Activated CD4-positive, alpha-beta T cell treated with anti-CD3 and anti-CD28 coated beads, Interleukin-2, amount 50 U/mL, for 4 hours (primary cell): ENCODE measurements at places on chromosomes 5 and 9.

GRCh38 chr5:150662731-150663516 lies 1.9 kb downstream of the MYOZ3 start:
- no peak for DNase-seq

GRCh38 chr5:178535299-178536175 lies 54.7 kb downstream of the COL23A1 start:
- DNase-seq, result no peak

- no peak for DNase-seq
These were observed 872.3 kb downstream of the MAT2B start for GRCh38 chr5:164377746-164378145.

DNA sequence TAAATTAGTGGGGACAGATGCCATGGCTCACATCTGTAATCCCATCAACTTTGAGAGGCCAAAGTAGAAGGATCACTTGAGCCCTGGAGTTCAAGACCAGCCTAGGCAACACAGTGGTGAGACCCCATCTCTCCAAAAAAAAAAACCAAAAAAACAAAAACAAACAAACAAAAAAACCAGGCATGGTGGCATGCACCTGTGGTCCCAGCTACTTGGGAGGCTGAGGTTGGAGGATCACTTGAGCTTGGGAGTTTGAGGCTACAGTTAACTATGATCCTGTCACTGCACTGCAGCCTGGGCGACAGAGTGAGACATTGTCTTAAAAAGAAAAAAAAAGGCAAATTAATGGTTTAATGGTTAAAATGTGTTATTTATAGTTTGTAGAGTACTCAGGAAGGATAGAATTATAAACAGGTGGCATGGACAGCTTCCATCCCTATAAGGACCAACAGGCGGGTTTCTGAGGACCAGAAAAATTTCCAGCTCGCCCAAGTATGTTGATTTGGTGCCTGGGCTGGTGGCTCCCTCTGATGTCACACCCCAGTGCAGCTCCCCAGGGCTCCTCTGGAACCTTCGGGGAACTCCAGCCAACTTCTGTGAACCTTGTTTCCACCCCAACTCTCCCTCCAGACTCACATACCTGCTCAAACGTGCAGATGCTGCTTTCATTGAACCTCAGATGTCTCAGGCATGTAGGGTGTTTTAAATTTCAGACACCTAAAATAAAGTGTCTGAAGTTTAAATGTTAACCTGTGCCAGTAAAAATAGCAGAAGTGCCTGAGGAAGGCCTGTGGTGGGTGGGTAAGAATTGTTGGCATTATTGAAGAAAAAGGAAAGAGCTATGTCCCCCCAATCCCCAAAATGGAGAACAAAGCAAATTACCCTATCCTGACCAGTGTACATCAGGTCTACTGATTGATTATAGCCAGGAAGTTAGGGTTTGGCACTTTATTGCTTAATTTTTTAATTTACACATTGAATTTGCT lies 69.0 kb downstream of the TRIO start:
- no peak for DNase-seq

DNA sequence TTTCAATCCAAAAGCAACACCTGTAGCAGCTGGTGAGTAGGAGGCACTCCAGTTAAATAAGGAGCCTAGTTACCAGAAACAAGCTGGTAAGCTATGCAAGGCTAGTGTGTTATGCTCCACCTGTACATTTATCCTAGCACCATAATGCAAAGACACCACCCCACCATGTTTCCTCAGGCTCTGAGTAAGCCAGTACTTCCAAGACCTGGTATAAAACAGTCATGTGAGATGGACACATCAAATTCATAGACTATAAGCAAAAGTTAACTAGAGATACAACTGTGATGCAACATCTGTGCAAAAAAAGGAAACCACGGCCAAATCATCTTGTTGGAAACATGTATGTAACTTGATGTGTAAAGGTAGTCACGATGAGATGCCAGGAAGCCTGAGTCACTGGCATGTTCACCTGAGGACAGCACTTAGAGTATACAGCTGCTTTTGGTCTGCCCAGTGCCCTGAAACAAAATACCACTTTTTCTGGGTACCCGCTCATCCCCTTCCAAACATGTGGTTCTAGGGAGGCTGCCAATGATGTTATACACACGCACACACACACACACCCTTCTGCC lies 66.1 kb downstream of the CDK5RAP2 start:
- no peak for DNase-seq

DNA sequence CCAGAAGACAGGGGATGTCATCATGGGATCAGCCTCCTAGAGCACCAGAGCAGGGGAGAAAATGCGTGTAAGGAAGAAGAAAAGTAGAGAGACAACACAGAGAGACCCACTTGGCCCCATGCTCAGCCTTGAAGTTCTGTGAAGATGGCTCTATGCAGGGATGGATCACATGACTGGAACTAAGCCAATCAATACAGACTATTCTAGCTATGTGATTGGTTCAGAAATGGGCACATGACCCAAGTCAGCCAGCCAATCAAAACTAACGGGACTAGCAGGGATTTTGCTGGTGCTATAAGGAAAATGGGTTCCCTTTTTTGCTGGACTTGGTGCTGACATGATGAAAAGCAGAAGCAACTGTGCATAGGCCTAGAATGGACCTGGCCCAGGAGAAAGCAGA lies 173.0 kb upstream of the TBC1D2 start:
- DNase-seq, result no peak
